ENCODE measurements at places on chromosomes 16 and 17.

DNA sequence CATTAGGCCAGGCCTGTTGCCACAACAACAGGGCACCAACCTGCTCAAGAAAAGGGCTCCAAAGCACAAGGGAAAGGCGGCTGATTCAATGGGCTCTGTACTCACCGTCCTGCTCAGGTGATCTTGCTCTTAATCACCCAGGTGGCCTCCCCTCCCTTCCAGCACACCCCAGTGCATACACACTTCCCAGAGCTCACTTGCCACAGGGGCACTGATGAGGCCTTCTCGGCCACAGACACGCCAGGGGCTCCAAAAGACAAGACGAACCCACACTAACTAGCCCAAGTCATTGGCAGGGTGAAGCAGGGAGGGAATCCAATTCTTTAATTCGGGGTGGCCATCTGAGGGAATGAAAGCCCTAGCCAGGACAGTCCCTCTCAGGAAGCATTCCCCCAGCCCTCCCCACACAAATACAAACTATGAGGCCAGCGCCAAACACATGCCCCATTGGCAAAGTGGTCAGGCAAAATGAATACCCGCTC is 1.4 kb downstream of the MYO18A start:
- peak; percentile 64 for DNase-seq

DNA sequence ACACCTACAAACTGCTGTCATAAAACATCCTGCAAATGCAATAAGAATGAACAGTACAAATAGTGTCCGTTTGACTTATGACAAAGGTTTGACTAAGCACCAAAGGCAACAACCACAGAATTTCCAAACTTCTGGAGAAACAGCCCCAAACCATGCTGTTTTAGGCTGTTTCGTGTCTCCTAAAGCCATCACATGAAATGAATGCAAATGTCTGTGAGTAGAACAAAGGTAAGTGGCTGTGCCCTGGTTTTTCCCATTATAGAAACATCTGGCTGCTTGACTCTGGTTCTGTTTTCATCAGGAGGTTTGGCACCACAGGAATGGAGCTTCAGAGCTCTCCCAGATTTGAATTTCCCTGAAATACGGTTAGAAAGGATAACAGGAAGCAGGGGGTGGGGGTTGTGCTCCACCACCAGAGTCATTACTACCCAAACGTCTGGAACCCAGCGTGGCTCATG is 4.6 kb upstream of the EMP2 start:
- DNase-seq = no peak

DNA sequence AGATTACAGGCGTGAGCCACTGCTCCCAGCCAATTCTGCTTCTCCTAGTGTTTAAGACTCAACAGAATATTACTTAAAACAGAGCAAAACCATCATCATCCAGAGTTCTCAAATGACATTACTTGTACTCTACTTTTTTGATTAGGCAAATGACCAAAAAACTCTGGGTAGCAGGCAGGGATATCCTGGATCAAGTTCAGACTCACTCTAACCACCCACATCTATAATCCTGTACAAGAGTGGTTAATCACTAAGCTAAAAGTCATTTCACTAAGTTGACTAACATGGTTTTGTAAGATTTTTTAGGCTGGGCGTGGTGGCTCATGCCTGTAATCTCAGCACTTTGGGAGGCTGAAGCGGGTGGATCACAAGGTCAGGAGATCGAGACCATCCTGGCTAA is 6.8 kb downstream of the NAE1 start:
- no peak for DNase-seq

DNA sequence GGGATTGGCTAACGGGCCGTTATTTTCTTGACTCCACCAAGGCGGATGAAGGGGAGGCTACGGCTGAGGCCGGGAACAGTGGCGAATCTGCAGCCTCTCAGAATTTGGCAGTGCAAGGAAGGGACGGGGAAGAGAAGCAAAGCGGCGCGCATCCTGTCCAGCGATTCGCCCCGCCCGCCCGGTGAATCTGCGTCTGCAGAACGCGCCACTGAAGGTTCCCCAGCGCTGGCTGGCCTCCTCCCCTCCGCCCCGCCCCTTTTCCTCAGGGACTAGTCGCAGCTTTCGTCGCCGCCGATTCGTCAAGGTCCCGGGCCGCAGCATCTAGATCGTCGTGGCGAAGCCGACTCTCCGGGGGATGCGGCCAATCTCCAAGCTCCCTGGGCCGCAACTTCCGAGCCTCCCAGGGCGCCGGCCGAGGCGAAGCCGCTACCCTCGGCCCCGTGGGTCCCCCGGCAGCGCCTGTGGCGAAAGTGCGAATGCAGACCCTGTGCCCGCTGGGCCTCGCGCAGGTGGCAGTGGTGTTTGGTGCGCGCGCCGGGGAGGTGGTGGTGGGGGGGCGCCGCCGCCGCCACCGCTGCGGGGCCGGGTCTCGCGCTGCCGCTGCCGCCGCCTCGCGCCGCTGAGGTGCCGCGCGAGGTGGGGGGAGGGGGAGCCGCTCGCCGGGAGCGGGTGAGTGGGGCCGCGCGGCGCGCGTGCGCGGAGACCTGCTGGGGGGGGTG is at the start of gene SETD1A:
Gene SETD1A, plus strand, starts transcription at position 299 of the 719 bp plus-strand sequence. CDS start 978 bp downstream, outside the sequence.
- peak; percentile 96 for DNase-seq

DNA sequence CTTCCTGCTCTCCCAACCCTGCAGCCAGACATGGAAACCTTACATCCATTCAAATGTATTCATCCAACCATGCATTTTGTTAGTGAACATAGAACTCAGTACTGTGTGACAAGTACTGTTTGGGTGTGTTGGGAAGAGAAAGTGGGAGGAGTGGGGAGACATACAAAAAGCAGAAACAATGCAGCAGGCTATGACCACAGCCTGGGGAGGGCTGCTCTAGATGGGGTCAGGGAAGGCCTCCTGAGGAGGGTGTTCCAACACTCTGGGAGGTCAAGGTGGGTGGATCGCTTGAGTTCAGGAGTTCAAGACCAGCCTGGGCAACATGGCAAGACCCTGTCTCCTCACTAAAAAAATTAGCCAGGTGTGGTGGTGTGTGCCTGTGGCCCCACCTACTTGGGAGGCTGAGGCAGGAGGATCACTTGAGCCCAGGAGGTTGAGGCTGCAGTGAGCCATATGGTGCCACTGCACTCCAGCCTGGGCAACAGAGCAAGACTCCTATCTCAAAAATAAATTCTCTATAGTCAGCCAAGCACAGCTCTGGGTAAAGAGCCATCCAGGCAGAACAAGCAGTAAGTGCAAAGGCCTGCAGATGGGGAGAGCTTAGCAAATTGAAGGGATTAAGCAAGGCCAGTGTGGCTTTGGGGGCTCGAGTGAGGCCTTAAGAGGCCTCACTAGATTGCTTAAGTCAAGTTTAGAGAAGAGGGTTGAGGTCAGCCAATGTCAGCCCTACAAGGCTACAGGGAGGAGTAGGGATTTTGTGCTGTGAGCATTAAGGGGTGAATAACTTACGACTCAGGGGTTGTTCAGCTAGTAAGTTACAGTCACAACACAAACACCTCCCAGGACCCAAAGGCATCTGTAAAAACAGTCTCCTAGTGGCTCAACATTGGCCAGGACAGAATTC is 5.5 kb downstream of the SLC13A2 start:
- no peak for DNase-seq
